T-helper 1 cell (primary cell): ENCODE measurements at places on chromosomes 4 and X.

GRCh38 chr4:108117418-108118182, 51.1 kb downstream of the LEF1 start:
- DNase-seq, result no peak

DNA sequence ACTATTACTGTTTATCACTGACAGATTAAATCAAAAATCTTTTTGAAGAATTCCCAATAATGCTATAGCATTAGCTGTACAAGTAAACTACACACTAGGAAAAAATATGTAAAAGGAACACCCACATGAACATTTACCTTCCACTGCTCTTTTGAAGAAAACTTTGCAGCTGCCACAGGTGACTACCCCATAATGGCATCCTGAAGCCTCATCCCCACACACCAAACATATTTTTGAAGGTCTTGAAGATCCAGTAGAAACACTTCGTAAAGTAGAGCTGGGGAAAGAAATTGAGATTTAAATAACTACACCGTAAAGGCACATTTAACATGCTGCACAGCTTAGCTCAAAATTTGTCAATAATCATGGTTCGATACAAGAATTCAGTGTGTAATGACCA, 182.4 kb downstream of the NR3C2 start:
- no peak for DNase-seq

- no peak for DNase-seq
These were observed 285.5 kb upstream of the ANKRD50 start for GRCh38 chr4:124997991-124998390.

DNA sequence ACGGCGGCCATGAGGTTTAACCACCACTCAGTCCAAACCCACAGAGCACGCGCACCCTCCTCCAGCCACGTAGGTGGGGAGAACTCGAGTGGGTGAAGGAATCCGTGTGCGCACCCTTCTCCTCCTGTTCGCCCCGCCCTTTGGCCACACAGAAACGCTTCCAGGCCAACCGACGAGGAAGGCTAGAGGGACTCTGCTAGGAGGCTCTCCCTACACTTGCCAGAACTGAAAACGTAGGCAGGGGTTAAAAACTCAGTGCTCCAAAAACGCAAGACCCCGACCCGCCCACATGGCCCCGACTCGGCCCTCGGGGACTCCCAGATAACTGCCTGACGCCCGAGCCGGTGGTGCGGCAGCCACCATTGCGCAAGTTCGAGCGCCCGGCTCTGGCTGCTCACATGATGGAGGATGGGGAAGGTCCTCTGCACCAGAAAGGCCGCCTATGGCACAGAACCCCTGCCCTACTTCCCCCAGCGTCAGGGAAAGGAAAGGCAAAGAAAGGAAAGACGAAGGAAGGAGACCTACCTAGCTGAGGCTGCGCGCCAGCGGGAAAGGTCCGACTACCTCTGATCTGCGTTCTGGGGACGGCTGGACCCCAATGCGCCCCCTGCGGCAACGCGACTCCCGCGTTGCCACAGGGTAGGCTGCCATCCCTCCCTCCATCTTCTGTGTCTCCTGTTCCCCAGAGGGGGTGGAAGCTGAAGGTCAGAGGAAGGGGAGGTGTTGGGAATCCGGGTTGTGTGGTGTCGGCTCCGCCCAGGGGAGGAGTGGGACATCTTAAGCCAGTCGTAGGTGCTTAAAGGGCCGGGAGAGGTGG, 201.9 kb upstream of the AGTR2 start:
- DNase-seq, result no peak

GRCh38 chr4:172813359-172813923, 355.2 kb upstream of the GALNT7 start:
- no peak for DNase-seq

DNA sequence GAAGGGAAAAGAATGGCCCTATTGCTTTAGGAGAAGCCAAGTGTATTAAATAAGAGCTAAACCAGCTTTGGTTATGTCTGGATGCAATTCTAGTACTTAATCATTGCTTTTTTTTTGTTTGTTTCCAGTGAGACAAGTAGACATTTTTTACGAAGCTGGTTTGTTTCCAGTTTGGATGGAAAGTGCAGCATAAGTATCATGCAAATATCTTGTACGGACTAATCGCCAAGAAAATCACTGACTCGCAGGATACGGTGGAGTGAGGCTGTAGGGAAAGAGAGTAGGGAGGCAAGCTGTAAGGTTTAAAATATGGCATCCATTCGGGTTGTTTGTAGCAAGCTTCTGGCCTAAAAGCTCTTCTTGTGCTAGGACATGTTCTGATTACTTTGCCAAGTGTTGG, 64.8 kb downstream of the HPGD start:
- no peak for DNase-seq

DNA sequence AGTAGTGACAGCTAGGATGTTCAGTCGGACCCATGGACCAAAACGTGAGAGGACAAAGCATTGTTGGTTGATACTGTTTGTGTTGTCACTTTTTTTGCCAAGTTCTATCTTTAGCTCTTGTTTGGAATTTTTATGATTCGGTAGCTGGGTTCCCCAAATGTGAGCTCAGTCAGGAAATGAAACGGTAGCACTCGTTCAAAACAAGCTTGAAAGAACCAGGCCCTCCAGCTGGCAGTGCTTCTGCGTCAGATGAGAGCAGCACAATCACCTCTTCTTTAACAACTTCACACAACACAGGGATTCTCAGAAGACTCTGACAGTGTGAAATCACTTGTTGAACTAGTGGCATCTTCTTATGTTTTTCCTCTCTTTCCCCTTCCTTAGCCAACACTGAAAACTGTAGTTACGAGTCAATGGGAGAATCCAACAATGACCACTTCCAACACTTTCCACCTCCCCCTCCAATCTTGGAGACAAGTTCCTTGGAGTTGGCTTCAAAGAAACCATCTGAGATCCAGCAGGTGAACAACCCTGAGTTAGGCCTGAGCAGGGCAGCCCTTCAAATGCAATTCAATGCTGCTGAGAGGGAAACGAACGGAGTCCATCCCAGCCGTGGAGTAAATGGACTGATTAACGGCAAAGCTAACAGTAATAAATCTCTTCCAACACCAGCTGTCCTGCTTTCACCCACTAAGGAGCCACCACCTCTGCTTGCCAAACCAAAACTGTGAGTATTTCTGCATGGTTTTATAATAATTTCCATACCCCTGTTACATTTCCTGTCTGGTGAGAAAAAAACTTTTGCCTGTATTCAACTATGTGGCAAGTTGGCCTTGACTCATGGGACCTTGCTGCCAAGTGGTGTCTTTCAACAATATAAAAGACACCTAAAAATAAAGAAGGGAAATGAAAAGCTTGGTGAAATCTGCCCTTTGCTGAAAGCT, 214.6 kb downstream of the PALLD start:
- DNase-seq, result no peak

GRCh38 chr4:15003891-15004738, 1.8 kb downstream of the CPEB2 start:
- DNase-seq, result peak; percentile 29

- DNase-seq, result no peak
These were observed 605.0 kb upstream of the GRIA3 start for GRCh38 chrX:122579036-122579435.

GRCh38 chr4:70425306-70425705, 27.6 kb downstream of the OPRPN start:
- no peak for DNase-seq

DNA sequence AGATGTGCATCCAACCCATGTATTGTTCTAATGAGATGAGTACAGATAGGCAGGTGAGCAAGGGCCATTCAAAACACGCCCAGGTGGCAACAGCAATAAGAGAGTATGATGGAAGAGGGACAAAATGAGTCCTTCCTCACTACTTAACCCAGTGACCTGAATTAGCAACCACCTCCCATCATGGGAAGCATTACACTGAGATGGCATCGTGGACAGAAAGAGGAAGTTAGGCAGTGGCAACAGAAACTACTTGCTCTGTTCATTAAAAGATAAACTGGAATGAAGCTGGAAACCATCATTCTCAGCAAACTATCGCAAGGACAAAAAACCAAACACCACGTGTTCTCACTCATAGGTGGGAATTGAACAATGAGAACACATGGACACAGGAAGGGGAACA, 17.2 kb downstream of the RXFP1 start:
- DNase-seq, result no peak

DNA sequence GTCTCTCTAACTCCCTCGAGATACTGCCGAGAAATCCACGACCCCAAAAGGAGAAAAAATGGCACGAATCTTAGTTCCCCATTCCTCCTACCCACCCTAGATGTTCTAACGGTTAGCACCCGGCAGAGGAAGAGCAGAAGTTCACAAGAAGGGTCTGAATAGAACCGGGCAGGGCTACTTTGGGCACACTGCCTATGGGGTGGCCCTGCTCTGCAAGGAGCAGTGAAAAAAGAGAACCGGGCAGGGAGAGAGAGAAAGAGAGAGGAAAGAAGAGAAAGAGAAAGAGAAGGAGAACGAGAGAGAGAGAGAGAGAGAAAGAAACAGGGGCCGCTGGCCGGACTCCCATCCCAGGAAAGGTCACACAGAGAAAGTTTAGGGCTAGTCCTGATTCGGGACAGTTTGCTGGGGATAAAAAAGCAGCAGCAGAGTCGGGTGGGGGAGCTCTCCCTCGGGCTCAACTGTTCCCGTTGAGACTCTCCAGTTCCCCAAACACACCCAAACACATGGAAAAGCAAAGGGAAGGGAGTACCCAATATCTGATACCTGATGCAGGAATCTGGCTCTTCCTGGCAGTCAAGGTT, 468 bp downstream of the GLA start:
- DNase-seq, result no peak

GRCh38 chr4:169810325-169811323, 52.9 kb upstream of the HPF1 start:
- peak; percentile 33 for DNase-seq

- DNase-seq, result no peak
These were observed 403.9 kb upstream of the SMIM31 start for GRCh38 chr4:164350061-164350460.

DNA sequence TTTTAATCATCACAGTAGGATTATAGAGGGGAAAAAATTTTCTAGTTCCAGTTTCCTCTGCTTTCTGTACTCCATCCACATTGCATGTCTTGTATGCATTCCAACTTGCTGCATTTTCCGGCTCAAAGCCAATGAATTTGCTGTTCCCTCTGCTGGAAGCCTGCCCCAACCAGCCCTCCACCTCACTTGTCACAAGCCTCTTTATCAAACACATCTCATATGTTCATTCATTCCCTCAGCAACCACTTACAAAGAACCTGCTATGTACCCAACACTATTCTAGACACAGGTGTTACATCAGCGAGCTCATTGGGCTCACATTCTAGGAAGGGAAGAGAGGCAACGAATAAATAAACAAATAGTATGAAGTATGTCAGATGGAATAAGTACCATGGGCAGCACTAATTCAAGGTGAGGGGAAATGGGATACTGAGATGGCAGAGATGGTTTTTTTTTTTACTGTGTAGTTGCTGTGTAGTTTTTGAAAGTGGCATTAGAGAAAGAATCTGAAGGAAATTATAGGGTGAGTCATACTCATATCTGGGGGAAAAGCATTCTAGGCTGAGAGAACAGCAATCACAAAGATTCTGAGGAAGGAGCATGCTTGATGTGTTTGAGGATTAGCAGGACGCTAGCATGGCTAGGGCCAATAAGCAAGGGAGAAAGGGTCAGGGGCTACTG, 332.5 kb downstream of the PDGFC start:
- no peak for DNase-seq

GRCh38 chrX:810186-810585, 179.6 kb downstream of the SHOX start:
- DNase-seq, result no peak

DNA sequence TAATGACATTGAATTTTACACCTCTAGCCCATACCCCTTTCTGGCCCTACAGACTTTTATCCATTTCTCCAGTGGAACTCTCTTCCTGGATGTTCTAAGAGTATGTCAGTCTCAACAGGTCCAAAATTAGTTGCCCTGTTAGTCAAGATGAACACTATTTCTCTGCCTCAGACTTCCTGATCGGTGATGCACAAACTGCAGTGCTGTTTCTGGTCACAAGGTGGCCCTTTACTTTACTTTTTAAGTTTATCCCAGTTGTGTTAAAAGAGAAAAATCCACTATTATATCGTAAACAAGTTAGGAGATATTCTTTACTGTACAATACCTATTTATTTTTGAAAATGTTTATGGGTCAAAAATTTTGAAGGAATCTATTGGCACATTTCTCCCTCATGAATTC, 13.1 kb downstream of the TCEAL7 start:
- peak; percentile 3 for DNase-seq

DNA sequence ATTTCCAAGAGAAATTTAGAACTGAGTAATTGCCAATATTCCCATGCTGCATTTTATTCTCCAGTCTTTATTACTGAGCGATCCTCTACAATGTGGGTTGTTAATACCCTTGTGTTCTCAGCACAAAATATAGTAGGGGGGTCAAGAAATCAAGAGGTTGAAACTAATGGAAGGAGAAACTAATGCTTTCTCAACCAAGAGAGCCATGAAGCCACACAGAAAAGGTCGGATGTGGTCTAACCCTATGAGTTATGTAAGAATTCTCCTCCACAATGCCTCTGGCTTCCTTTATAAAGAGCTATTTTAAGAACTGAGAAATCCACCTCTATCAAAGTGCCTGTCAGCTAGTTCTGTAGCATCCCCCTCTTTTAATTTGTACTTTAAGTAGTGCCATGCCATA, 268.5 kb downstream of the CHIC1 start:
- DNase-seq, result no peak

- DNase-seq, result no peak
These were observed 60.8 kb downstream of the MTMR8 start for GRCh38 chrX:64334467-64334866.

DNA sequence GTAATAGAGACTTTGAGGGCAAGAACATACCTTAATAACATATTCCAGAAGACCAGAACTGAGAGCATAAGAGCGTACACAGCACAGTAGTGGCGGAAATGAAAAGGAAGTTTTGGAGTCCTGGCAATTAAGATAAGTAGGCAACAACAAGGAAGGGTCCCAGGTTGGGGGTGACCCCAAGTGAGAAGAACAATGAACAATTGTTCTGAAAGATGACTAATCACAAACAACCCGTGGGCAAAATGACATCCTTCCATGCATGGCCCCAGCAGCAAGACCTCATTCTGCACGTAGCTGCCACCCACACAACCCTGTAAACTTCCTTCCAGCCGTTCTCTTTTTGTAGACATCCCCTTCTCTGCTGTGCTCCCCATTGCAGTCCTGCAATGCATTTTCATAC, 384.4 kb upstream of the PABPC4L start:
- DNase-seq, result no peak

DNA sequence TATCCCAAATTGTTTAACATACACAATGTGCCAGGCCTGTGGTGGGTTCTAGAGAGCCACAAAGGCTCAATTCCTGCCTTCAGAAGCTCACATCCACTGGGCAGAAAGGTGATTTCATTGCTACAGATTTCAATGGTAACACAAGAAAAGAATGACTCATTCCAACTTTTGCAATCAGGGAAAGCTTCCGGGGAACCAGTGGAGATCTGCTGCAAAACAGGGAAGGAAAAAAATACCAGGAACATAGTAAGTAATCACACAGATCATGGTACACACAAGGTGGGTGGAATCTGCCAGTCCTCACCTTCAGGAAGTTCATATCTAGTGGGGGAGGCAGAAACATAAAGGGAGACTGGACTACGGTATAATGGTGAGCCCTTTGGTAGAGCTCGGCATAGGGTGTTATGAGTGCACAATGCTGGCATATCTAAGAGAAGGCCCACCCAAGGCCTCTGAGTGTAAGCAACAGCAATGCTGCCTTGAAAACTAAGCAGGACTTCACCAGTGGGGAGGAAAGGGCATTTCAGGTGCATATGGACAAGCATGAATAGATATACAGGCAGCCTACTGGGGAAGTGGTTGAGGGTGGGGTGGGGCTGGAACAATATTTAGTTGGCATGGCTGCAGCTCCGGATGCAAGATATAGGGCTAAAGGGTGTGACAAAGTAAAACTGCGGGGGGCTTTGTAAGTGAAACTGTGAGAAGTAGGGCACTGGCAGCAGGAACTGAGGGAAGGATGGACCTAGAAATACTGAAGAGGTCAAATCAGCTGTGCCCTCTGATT, 24.2 kb downstream of the GPRIN3 start:
- DNase-seq, result peak; percentile 35
